ENCODE measurements at places on chromosomes 2 and 18.

DNA sequence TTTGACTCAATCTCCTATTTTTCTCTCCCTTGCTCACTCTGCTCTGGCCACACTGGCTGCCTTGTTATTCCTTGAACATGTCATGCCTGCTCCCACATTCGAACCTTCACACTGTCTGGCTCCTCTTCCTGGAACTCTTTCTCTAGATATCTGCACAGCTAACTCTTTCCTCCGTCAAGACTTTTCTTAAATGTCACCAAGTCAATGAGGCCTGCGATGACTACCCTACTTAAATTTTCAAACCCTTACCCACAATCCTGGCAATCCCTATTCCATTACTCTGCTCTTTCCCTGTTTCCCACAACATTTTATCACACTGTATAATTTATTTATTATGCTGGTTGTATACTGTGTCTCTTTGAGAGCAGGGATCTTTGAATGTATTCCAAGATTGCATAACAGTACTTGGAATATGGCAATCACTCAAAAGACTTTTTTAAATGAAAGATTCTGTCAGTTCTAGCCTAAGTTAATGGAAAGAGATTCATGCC lies 206.2 kb downstream of the SRBD1 start:
- DNase-seq: no peak

- no peak for DNase-seq
Observed at GRCh38 chr2:157404363-157404762, 39.5 kb downstream of the CYTIP start.

- DNase-seq: no peak
Observed at GRCh38 chr2:19883486-19883885, 18.3 kb downstream of the TTC32 start.

DNA sequence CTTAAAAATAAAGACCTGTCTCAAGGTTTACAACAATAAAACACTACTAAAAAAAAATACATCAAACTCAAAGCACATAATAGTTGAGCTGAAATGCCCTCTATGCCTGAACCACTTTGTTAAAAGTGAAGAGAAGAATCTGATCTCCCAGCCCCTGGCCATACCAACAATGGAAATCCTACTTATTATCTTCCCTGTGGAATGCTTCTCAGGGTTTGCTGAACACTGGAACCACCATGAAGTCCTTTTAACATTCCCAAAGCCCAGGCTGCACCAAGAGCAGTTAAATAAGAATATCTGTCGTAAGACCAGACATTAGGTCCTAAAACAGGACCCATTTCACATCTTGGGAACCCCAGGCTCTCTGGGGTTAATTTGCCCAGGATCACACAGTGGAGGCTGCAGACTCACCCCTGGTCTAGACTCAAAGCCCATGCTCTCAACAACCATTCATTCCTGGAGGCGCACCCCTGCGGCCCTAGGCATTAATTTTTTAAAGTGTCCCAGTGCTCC lies 285.8 kb downstream of the STK39 start:
- DNase-seq: no peak

GRCh38 chr2:60964651-60965498 lies 52.6 kb upstream of the PEX13 start:
- DNase-seq: no peak

- DNase-seq: no peak
Observed at GRCh38 chr2:201709747-201710146, 11.3 kb upstream of the MPP4 start.

DNA sequence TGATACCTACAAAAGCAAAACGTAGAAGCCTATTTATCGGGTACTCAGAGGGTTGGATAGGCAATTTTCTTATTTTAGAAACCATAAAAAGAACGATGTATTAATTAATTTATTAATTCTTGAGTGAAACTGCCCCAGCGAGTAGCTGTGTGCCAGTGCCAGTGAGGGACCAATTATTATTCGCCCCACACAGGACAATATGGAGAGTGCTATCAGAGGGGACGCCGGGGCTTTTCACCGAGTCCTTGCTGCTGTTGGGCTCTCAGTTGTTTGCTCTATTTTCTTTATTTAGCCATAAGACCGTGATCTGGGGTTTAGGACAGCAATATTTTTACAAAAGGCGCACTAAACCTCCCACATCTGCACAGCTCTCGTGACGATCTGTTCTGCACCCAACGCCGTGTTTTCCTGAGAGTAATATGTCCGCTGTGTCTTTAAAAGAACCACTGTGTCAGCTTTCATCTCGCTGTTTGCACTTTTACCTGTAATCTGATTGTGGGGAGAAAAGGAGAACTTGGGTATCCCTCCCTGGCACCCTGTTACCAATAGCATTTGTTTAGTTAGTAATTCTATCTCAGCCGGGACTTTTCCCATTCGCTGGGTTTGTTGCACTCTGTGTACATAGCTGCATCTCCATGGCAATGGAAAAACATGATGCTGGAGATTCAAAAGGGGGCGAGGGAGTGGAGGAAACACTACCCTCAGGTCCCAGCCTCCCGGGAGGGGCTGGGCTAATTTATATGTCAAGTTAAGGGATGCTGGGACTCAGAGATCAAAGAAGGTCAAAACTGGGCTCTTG lies 30.1 kb upstream of the ZNF516 start:
- no peak for DNase-seq

- no peak for DNase-seq
Observed at GRCh38 chr2:200155652-200156051, 150.8 kb upstream of the SPATS2L start.

DNA sequence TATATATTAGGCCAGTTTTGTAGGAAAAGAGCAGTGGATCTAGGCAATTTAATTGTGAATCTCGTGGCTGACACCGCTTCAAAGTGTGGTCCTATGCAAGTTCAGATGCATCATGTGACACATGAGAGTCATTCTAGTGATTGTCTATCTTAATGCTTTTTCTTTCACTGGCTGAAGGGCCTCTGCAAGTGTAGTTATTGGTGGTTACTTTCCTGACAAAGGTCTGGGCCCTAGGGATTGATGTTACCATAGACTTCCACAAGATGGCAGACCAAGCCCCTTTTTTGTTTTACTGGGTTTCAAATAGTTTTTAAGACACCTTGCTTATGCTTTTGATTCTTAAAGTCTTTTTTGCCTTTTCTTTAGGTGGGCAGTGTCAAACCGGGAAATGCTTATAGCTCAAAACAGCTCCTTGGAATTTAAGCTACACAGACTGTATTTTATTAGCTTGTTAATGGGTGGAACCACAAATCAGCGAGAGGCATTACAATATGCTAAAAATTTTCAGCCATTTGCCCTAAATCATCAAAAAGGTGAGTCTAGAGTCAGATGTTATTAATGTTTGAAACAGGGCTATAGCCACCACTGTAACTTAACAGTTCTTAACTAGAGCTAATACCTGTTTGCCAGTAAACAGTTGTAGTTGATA lies 25.9 kb downstream of the CD8A start:
- DNase-seq: no peak

DNA sequence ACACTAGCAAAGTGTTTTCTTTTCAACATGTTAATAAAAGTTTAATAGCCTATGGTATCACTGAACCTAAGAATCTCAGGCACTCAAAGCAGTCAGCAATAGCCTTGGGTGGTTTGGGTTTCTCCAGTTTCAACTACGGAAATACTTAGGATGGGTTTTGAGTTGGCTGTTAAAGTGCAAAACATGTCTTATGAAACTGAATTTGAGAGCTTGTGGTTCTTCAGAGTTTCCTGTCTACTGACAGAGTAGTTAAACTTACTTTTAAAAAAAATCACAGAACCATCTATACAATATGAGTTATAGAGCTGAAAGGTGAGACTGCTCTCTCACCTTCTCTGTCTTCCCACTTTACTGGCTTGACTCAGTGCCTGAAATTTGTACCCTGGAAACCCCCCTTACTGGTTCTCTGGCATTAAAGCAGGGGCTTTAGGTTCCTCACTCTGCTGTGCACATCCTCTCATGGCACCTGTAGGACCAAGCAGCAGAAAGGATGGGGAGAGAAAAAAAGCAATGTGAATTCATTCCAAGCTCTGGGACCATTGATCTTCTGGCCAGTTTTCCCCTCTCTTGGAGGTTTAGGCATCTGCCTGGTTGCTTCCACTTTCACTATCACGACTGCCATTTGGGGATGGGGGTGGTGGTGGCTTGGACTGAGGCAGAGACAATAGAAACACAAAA lies 18.1 kb downstream of the CCDC141 start:
- DNase-seq: no peak

GRCh38 chr2:157085522-157085921 lies 172.0 kb upstream of the GALNT5 start:
- no peak for DNase-seq

GRCh38 chr2:222582928-222583327 lies 73.0 kb downstream of the FARSB start:
- DNase-seq: no peak

DNA sequence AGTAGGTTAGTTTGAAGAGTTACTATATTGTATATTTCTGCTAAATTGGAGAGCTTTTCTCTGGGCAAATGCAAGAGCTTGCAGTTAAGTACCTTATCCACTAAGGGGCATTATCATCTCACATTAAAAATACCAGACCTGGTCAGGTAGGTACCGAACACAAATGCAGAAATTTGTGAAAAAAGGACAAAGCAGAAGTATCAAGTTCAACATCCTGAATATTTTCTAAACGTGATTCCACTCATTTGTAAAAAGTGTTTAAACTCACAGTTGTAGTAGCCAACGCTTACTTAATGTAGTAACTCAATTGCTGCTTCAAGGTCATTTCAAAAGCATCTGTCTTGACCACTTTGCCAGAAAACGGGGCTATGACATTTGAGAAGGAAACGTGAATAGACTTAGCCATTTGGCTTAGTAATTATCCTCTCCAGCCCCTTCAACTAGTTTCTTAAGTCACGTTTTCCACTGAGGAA lies 52.1 kb downstream of the CYRIA start:
- DNase-seq: no peak

GRCh38 chr18:12282442-12283039 lies 25.5 kb upstream of the TUBB6 start:
- DNase-seq: no peak

GRCh38 chr2:10790228-10790973 lies 22.2 kb downstream of the PDIA6 start:
- DNase-seq: no peak

DNA sequence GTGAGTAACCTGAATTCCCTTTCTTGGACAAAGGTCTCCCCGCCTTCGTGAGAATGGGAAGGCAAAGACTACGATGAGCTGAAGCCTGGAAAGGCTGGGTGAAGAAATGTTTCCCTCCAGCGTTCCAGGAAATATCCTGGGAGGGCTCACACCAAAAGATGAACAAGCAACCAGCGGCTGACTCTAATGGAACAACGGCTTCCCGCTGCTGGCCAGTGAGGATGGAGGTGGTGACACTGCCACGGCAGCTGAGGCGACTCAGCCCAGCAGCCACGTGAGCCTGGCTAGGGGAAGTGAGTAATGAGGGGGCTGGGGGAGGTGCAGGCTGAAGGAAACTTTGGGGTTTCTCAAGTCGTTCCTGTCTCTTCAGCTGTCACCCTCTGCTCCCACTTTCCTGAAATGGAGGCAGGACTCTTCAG lies 105.0 kb upstream of the SMAD7 start:
- DNase-seq: peak; percentile 30

- DNase-seq: no peak
Observed at GRCh38 chr2:23746141-23746863, 180.6 kb downstream of the ATAD2B start.

DNA sequence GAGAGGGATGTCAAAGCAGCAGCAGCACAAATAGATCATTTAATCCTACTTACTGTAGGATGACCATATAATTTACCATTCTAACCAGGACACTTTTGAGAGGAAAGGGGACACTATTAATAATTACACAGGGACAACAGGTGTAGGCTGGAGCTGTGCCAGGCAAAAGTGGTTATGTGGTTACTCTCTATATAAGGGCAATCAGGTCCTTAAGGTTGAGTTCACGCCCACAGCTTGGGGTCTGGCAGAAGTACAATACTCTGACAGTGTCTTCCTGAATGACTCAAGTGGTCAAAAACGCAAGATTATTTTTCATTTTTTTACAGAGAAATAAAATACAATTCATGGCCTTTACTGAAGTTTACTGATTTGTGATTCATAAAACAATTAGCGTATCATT lies 2.8 kb downstream of the PREPL start:
- DNase-seq: no peak

- DNase-seq: no peak
Observed at GRCh38 chr2:229575569-229576315, 138.6 kb downstream of the DNER start.

DNA sequence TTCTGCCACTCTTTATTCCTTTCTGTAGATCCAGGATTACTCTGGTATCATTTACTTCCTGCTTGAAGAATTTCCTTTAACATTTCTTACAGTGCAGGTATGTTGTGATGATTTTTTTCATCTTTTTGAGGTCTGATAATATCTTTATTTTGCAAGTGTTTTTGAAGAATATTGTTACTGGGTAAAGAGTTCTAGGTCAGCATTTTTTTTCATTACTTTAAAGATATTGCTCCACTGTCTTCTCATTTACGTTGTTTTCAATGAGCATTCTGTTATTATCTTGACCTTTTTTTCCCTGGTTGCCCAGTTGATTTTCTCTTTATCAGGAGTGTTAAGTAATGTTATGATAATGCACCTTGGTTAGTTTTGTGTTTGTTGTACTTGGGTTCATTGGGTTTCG lies 31.7 kb upstream of the TMEM247 start:
- no peak for DNase-seq

- DNase-seq: no peak
Observed at GRCh38 chr2:101272045-101272784, 19.5 kb downstream of the CNOT11 start.

DNA sequence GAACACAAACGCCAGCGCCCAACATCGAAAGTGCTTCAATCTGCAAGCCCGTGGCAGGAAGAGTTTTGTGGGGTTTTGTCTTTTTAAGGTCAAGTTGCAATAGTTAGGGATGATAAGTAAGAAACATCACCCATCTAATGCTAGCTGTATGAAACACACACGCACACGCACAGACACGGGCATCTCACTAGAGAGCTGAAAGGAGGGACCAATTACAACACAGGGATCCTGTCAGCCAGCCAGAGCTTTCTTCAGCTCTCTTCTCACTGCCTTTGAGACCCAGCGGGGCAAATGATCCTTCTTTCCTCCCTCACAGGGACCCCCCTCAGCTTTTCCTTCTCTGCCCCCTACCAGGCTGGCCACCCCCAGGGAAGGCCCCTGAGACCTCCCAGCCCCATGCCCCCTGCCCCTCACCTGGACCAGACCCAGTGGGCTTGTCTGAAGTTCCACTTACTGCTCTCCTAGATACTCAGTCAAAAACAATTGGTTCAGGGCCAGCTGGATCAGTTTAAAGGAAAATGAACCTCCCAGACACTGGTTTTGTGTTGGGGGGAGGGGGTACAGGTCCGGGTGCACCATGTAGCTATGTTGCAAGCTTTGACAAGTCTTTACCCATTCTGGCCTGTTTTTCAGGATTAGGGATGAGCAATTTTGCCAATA lies 17.9 kb downstream of the CYP26B1 start:
- DNase-seq: no peak

- DNase-seq: no peak
Observed at GRCh38 chr2:174786066-174786725, 21.9 kb upstream of the CHRNA1 start.

GRCh38 chr2:133331436-133331835 lies 236.8 kb downstream of the NCKAP5 start:
- DNase-seq: no peak
